Inflammatory macrophage treated with lipopolysaccharide for 1 hour (primary cell): ENCODE measurements at places on chromosomes 1 and 21.
A peak's percentile ranks its signal among the peaks of the same experiment; 100 is the strongest.

GRCh38 chr1:43414634-43415223 lies 25.0 kb downstream of the SZT2 start:
- DNase-seq, result peak; percentile 42

DNA sequence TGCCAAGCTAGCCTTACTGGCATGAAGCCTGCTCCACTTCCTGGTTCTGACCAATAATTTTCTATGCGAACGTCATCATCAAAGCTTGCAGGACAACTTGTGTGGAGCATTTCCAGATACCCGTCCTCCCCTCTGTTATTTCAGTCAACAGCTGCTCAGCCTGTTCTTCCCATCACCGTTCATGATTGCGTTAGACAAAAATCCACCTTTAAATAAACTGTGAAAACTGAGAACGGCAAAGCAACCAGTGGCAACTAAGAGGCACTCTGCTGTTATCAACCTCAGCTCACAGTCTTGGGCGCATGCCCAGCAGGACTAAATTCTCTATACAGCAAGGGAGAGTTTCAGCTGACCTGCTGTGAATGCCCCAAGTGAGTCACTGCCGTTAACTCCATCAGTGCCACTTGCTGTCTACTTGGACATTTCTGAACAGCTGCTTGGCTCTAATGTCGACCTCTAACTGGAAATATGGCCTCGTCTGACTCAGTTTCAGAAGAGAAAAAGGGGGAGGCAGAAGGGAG lies 207.4 kb upstream of the RUNX1 start:
- DNase-seq, result no peak

- no peak for DNase-seq
These were observed 39.9 kb upstream of the BCL10 start for GRCh38 chr1:85316321-85316720.

DNA sequence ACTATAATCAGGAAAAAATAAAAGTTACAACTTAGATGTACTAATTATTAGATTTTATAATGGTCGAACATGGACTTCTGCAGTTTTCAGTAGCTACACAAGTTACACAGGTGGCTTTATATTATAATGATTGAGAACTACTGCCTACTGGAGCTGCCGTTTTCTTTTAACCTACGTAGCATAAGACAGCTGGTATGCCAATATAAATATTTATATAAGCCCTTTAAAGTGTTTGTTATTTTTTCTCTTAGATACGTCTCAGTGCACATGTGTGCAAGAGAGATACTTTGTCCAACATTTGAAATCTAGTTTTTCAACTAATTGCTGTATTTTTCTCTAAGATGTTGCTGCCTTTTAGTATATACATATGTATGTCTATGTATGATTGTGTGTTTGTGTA lies 42.4 kb downstream of the PDC start:
- DNase-seq, result no peak

- DNase-seq, result no peak
These were observed 8.0 kb downstream of the SYT6 start for GRCh38 chr1:114145504-114146151.

DNA sequence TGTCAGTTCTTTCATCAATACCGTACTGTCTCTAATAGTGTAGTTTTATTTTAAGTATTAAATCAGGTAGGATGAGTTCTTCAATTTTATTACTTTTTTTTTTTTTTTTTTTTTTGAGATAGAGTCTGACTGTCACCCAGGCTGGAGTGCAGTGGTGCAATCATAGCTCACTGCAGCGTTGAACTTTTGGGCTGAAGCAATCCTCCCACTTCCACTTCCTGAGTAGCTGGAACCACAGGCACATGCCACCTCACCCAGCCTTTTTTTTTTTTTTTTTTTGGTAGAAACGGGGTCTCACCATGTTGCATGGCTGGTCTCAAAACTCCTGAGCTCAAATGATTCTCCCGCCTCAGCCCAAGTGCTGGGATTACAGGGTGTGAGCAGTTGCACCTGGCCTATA lies 44.3 kb downstream of the INAVA start:
- DNase-seq, result peak; percentile 79

DNA sequence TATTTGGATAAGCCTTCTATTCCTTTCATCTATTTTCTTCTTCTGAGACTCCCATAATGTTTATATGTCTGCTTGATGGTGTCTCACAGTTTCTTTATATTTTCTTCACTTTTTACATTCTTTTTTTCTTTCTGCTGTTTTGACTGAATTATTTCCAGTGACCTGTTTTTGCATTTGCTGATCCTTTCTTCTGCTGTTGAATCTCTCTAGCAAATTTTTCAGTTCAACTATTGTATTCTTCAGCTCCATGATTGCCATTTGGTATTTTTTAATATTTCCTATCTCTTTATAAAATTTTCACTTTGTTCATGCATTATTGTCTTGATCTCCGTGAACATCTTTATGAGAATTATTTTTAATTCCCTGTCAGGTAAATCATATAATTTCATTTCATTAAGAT lies 122.3 kb upstream of the ST6GALNAC5 start:
- no peak for DNase-seq

- DNase-seq, result no peak
These were observed 5.4 kb downstream of the MEAF6 start for GRCh38 chr1:37509181-37509580.

- DNase-seq, result no peak
These were observed at the start of gene CAMK2N1 for GRCh38 chr1:20485527-20486456. CAMK2N1 (minus strand) TSS chr1:20486210; CDS start chr1:20485379, 831 bp downstream.

- no peak for DNase-seq
These were observed 32.6 kb upstream of the EDN2 start for GRCh38 chr1:41517062-41517438.

DNA sequence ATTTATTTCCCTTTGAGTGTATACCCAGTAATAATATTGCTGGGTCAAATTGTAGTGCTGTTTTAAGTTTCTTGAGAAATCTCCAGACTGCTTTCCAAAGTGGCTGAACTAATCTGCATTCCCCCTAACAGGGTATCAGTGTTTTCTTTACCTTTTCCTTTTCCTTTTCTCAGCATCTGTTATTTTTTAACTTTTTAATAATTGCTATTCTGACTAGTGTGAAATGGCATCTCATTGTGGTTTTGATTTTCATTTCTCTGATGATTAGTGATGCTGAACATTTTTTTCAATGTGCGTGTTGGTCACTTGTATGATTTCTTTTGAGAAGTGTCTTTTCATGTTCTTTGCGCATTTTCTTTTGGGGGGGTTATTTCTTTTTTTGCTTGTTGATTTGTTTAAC lies 374.9 kb upstream of the BRINP3 start:
- DNase-seq, result no peak

DNA sequence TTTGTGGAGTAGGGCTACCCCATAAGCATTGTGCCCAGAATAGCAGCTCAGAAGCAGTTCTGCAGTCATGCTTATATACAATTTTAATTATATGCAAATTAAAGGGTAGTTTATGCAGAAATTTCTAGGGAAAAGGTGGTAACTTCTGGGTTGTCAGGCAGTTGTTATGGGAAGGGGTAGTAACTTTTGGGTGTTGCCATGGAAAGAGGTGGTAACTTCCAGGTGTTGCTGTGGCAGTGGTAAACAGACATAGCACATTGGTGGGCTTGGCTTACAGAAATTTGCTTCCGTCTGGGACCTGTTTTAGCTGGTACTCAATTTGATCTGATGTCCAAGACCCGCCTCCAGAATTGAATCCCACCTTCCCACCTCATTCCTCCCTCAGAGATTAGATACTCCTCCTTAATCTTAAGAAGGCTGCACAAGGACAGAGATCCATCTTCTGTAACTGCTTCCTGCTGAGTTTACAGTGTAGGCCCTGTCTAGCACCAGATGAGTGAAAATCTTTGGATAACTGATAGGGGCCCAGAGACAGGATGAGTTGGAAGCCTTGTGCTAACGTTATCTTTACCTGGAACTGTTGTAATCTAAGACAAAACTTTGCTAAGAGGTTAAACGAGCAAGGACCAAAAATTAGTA lies 26.7 kb downstream of the SUCO start:
- DNase-seq, result no peak

DNA sequence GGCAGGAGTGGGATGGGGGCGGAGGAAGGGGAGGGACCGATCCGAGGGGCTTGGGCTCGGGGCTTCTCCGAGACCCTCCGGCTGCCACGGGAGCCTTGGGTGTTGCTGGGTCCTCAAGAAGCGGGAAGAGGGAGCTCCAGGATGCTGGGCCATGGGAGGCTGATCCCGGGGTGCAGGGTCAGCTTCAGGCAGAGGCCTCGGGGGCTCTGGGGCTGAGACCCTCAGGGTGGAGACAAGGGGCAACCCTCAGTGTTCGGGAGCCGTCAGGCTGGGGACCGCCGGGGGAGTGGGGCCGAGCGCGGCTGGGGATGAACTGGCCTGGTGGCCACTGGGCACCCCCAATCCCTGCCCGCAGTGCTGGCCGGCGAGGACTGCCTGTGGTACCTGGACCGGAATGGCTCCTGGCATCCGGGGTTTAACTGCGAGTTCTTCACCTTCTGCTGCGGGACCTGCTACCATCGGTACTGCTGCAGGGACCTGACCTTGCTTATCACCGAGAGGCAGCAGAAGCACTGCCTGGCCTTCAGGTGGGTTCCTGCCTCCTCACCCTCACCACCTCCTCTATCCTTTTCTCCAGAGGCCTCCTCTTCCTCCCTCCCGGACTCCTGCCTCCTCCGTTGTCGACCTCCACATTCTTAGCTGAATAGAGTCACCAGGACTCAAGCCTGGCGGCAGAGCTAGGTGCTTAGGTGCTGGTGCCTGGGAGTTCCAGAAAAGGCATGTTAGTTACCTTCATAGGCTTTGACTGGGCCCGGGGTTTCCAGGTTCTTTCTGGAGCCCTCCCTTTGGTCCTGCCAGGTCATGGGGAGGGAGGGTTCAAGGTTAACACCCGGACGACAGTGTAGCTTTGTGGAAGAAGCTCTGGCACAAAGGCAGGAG lies 631 bp downstream of the SHISA4 start:
- no peak for DNase-seq

- no peak for DNase-seq
These were observed 32.9 kb upstream of the CLDN8 start for GRCh38 chr21:30248844-30249243.

GRCh38 chr1:12099610-12100009 lies 36.5 kb downstream of the TNFRSF8 start:
- no peak for DNase-seq
